ENCODE measurements at places on chromosomes 16 and 17.
A peak's percentile ranks its signal among the peaks of the same experiment; 100 is the strongest.

DNA sequence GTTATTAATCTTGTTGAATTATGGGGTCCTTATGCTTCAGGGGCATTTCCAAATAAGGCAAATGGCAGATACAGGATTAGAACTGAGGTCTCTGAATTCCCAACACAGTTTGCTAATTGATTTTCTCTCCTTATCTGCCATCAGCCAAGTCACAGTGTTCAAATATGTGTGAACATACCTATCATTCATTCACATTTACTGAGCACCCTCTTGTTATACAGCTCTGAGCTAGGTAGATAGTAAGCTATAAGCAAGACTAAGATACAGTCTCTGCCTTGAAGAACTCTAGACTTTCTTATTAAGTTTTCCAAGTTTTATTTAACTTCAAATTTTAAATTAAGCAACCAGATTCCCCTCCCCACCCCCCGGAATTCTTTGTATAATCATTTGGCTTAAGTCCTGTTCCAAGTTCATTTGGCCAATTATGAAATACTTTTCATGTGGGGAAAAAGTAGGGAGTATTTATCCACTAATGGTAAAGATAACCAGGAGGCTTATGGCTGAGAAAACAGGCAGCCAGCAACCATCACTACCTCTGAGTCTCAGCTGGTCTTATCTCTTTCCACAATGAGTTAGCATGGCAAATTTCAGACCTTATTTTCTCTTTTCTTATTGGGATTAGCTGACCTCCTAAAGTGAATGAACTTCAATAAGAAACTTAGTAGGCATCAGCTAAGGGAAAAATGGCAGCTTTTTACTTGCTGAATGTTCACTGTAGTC is 31.4 kb upstream of the CORO6 start:
- no peak for DNase-seq

- no peak for DNase-seq
These were observed 8.0 kb downstream of the TNRC6A start for GRCh38 chr16:24737391-24737871.

- DNase-seq: no peak
These were observed 20.6 kb upstream of the ARHGAP17 start for GRCh38 chr16:25035494-25036405.

GRCh38 chr17:76585033-76585648 is 519 bp downstream of the ST6GALNAC2 start:
- no peak for DNase-seq

GRCh38 chr16:10614685-10615084 is 34.3 kb upstream of the EMP2 start:
- DNase-seq: no peak

- DNase-seq: no peak
These were observed 156.1 kb downstream of the CHD9NB start for GRCh38 chr16:52896478-52897164.

GRCh38 chr17:16929757-16930520 is 42.0 kb downstream of the TNFRSF13B start:
- no peak for DNase-seq

DNA sequence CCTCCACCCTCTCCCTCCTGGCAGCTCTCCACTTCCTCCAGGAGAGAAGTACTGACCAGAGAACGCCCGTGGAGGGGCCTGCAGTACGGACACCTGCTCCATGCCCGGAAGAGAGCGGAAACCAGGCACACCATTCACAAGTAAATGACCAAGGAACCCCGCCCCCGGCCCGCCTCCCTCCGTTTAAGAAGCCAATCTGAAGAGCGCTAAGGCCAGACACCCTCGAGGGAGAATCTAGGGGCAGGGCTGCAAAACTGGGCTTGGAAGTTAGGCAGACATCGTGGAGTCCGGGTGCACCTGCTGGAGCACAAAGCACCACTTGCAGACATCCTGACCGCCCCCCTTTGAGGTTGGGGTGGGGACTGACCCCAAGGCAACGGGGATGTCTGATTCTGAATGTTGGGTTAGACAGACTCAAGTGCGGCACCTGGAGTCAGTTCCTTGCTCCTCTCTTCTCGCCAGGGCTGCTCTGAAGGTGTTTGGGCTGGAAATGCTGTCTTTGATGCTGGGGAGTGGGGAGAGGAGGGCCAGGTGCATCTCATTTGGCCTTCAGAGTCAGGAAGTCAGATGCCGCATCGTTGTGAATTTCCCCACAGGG is 964 bp upstream of the FAAP100 start:
- DNase-seq: peak; percentile 81

GRCh38 chr16:75589306-75589705 is 23.1 kb downstream of the GABARAPL2 start:
- no peak for DNase-seq

DNA sequence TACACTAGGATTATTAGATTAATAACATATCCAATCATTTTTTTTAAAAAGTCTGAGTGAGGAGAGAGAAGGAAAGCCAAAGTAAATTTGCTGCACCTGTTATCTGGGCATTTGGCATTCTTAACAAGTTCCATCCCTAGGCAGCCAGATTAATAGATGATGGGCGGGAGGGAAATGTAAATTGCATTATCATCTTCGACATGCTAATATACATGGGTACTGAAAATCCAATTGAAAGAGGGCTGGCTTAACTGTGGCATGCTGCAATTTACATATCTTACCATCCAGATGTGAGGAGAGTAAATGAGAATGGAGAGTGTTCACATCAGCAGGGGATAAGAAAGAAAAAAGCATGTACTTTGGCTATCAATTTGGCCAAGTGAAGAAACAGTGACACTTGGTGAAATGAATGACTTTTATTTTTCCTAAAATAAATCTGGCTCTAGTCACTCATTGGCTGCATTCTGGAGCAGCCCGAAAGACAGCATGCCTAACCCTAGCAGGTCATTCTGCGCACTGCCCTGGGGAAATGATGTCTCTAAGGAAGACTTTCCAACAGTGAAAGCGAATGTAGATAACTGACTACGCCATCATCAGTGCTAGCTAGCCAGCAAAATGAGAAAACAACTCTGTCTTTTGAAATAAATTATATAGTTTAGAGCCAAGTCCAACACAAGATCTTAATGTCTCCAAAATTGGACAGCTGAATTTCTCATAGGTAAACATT is 57.9 kb downstream of the HYDIN start:
- DNase-seq: no peak

- DNase-seq: no peak
These were observed 2.5 kb upstream of the MAP3K14 start for GRCh38 chr17:45319239-45319703.

DNA sequence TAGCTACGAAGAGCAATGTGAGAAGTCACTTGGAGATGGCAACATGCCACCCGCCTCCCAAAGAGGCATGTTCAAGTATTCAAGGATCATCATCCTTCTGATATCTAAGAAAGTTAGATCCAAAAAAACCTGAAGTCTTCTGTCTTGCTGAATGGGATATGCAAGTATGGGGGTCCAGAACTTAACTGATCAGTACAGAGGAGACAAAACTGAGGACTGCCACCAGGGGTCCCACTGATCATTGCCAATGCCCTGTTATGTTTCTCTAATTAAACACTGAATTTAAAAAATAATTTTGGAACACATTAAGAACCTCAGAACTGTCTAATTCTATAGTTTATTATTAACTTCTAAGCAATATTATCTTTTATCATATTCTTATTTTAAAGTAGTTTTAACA is 99.7 kb downstream of the CDH8 start:
- DNase-seq: no peak

GRCh38 chr16:9053006-9053601 is 38.3 kb upstream of the HAPSTR1 start:
- DNase-seq: peak; percentile 4

- no peak for DNase-seq
These were observed 157.5 kb upstream of the SOX9 start for GRCh38 chr17:71963351-71963750.

GRCh38 chr17:27362909-27363308 is 69.0 kb downstream of the WSB1 start:
- no peak for DNase-seq

- DNase-seq: no peak
These were observed 5.5 kb upstream of the HASPIN start for GRCh38 chr17:3718201-3718600.

GRCh38 chr17:73069164-73069770 is 23.2 kb downstream of the SLC39A11 start:
- no peak for DNase-seq

DNA sequence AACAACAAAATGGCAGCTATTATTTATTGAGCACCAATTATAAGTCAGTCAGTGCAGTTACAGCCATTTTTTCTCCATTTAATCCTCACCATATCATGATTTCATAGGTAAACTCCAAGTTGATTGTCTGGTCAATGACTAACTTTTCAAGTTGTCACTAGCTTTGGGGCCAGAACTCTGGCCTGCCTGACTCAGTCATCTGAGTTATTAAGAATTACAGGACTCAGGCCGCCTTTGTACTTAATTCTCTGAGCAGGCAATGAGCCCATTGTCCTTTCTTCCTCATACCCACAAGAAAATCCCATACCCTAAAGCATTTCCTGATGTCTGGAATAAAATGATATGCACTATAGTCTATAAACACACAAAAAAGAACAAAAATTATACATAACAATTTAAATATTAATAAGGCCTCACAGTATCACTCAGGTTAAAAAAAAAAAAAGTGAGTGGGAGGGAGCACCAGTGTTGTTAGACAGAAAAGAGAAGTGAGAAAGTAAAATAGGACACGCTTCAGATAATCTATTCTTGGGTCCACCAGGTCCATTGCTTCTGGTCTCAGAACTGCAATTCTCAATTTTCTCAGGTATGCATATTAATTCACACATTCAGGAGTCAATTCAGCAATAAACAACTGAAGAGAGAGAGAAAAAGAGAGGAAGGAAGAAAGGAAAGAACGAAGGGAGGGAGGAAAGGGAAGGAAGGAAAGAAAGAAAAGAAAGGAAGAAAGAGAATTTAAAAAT is 70.2 kb downstream of the SPAG9 start:
- no peak for DNase-seq

GRCh38 chr17:80384078-80384960 is 30.6 kb upstream of the ENDOV start:
- DNase-seq: no peak

GRCh38 chr16:12902511-12903372 is 1.3 kb downstream of the SHISA9 start:
- DNase-seq: no peak

DNA sequence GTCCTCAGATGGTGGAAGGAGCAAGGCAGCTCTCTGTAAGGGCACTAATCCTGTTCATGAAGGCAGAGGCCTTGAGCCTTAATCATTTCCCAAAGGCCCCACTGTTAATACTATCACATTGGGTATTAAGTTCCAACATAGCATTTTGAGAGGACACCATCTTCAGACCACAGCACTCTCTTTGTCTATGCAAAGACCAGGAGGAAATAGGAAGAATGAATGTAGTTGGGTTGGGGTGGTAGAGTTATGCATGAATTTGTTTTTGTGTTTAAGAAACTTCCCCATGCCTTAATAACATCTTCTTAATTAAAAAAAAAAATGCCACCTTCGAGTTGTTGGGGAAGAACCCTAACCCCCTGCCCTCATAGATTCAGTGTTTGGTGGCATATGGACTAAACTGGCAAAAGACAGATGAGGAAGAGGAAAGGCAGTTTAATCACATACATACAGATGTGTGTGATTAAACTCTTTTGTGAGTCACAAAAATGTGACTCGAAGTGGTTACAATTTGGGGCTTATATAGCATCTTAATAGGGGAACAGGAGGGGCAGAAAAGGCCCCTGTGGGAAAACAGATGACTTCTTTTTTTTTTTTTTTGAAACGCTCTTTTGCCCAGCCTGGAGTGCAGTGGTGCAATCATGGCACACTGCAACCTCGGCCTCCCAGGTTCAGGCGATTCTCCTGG is 35.0 kb upstream of the SLC5A10 start:
- DNase-seq: no peak

DNA sequence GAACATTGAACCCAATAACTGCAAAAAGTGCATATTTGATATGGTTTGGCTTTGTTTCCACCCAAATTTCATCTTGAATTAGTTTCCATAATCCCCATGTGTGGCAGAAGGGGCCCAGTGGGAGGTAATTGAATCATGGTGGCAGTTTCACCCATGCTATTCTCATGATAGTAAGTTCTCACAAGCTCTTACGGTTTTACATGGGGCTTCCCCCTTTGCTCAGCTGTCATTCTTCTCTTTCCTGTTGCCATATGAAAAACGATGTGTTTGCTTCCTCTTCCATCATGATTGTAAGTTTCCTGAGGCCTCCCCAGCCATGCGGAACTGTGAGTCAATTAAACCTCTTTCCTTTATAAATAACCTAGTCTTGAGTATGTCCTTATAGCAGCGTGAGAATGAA is 127.6 kb downstream of the CHD9NB start:
- DNase-seq: no peak

DNA sequence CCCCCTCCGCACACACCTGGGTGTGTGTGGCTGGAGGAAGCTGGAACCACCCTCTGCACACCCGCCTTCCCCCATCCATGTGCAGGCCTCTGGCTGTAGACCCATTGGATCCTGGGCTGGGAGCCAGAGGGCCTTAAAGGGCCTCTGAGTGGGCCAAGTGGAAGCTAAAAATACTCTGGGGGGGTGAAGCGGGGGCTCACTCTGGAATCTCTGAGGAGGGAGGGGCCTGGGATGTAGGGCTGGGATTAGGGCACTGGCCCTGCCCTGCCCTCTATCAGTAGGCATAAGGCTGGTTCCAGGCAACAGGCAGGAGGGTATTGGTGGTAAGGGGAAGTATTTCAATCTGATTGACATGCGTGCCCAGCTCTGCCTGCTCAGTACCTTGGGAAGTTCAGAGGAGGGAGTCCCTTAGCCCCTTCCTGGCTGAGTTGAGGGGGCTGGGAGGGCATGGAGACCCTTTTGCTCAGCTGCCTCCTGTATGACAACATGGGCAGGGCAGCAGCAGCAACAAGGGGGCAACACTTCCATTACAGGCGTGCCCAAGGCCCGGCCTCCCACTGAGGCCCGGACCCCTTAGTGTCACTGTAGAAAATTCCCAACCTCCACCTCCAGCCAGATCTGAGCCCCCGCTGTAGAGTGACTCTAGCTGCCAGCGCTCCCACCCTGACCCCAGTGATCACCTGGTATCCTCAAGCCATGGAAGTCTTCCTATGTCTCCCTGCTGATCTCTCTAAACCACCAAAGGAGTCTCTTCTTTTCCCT is 5.2 kb downstream of the ITGA3 start:
- DNase-seq: no peak

DNA sequence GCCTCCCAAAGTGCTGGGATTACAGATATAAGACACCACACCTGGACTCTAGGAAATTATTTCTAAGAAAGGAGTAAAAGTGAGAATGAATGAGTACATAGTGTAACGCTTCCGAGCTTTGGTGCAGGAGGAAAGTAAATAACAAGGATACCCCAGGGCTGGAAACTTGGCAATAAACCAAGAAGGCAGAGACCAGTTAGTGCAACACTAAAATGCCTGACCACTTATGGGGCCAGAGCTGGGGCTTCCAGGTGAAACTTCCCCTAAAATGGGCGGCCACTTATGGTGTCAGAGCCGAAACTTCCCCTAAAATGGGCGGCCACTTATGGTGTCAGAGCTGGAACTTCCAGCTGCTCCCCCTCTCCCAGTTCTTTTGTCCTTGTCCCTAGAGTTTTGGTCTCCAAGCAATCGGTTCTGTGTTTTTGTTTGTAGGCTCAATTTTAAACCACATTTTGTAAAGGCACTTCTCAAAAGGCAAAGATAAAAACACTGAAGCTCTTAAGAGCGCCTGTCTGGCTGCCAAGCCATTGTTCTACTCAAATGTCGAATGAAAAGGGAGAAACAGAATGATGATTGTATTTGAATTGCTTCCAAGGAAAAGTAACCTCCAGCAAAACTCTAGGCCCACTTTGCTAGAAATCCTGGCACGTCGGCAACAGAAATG is 63.9 kb downstream of the NXN start:
- no peak for DNase-seq

- DNase-seq: no peak
These were observed 687 bp downstream of the SAP30BP start for GRCh38 chr17:75667825-75668224.
